ENCODE measurements at places on chromosomes 2 and 18. TPM values are rescaled to one million over a fixed set of nuclear protein-coding genes. Genes with fewer than 3 reads are reported as not detected.

- H3K36me3 ChIP-seq, result peaks cover 4% of the 10 kb centered on the region
- H3K27ac ChIP-seq, result peak overlapping the region; percentile 75
- peaks cover 23% of the 10 kb centered on the region for H3K4me1 ChIP-seq
- DNase-seq, result no peak
- 0 out of 2 replicates have a peak overlapping the region, but pooled peaks have one; percentile 27 for H3K4me3 ChIP-seq
Measured at GRCh38 chr2:85585781-85586105, 1.5 kb downstream of the VAMP5 start.

GTF3C2 gene
- 88.2 TPM for total RNA-seq

- H3K36me3 ChIP-seq, result no peaks in the 10 kb centered on the region
- no peak overlapping the region for H3K27ac ChIP-seq
- DNase-seq, result no peak
Measured at GRCh38 chr2:54820558-54820957, 97.1 kb downstream of the EML6 start.

PXDN gene
- 10.7 TPM for total RNA-seq

GRCh38 chr18:37507239-37507638 lies 58.4 kb downstream of the CELF4 start:
- H3K4me1 ChIP-seq, result no peaks in the 10 kb centered on the region
- H3K27me3 ChIP-seq, result peaks cover 48% of the 10 kb centered on the region
- no peak overlapping the region for H3K4me3 ChIP-seq
- DNase-seq, result no peak
- H3K36me3 ChIP-seq, result no peaks in the 10 kb centered on the region

GRCh38 chr2:50875561-50875960 lies 156.4 kb downstream of the NRXN1 start:
- no peaks in the 10 kb centered on the region for H3K4me1 ChIP-seq
- no peak overlapping the region for H3K27ac ChIP-seq
- no peak for DNase-seq
- no peaks in the 10 kb centered on the region for H3K36me3 ChIP-seq
- no peak overlapping the region for H3K4me3 ChIP-seq

DNA sequence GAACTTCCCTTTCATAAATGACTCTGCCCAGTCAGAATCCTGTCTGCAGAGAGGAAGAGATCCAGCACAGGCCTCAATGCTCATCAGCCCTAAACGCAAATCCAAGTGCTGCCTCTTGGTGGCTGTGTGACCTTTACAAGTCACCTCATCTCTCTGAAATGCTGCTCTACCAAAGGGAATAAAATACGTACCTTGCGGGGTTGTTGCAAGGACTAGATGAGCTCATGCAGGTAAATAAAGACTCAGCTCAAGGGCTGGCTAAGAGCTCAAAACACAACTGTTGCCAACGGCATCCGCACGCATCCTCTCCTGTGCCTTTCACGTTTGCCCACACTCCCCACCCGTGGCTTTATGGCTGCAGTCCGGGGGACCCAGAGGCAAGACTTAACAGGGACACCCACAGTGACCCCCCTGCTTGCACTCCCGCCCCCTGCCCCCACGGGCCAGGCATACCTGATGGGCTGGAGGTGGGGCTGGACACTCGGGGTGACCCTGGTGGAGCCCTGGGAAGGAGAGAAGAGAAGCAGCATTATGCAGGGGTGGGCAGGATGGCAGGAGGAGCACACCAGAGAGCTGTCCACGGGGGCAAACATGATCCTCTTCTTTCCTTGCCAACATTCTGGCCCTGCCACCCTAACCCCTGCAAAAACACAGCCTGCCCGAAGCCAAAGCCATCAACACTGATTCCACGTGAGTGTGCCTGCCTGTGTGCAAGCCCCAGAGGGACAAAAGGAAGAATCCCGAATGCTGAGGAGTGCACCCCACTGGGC lies 102.6 kb downstream of the TNS1 start:
- peaks cover 7% of the 10 kb centered on the region for H3K4me1 ChIP-seq
- no peak overlapping the region for H3K4me3 ChIP-seq
- no peak for DNase-seq
- no peaks in the 10 kb centered on the region for H3K27me3 ChIP-seq
- H3K36me3 ChIP-seq, result no peaks in the 10 kb centered on the region

ZNF804A gene
- total RNA-seq, result 0.61 TPM

DNA sequence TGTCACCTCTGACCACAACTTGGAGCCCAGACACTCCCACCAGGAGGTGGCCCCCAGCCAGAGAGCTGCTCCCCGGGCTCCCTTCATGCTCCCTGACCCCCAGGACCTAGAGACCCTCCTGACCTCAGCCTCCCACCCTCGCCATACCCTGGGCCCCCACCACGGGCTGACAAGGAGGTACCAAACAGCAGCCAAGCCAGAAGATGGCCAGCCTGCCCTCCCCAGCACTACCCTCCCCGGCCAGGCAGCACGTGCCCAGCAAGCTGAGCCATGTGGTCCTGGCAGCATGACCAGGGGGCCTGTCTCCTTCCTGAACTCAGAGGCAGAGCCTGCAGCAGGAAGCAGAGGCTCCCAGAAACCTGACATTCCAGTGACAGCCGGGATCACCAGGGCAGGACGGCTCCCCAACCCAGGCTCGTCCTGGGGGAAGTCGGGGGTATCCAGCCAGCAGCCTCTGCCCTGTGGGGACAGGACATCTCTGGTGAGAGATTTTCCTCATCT lies 69.4 kb upstream of the GPC1 start:
- no peaks in the 10 kb centered on the region for H3K36me3 ChIP-seq
- H3K4me3 ChIP-seq, result no peak overlapping the region
- H3K27me3 ChIP-seq, result no peaks in the 10 kb centered on the region
- no peak for DNase-seq
- H3K27ac ChIP-seq, result no peak overlapping the region
- H3K4me1 ChIP-seq, result peaks cover 24% of the 10 kb centered on the region

- DNase-seq, result no peak
- H3K4me3 ChIP-seq, result no peak overlapping the region
- H3K27me3 ChIP-seq, result no peaks in the 10 kb centered on the region
- no peaks in the 10 kb centered on the region for H3K36me3 ChIP-seq
- no peaks in the 10 kb centered on the region for H3K4me1 ChIP-seq
Measured at GRCh38 chr18:45728336-45729010, 4.5 kb downstream of the SLC14A1 start.

- no peak overlapping the region for H3K27ac ChIP-seq
- no peaks in the 10 kb centered on the region for H3K36me3 ChIP-seq
- DNase-seq, result no peak
- no peaks in the 10 kb centered on the region for H3K27me3 ChIP-seq
Measured at GRCh38 chr2:235776531-235776930, 282.7 kb downstream of the AGAP1 start.

- no peak overlapping the region for H3K27ac ChIP-seq
- H3K4me1 ChIP-seq, result peaks cover 25% of the 10 kb centered on the region
- no peaks in the 10 kb centered on the region for H3K36me3 ChIP-seq
- H3K4me3 ChIP-seq, result no peak overlapping the region
- H3K27me3 ChIP-seq, result no peaks in the 10 kb centered on the region
- DNase-seq, result no peak
Measured at GRCh38 chr2:62410015-62410453, 96.0 kb downstream of the TMEM17 start.

ALK gene
- not detected for total RNA-seq

Measured in HCT116 (cell line).